ENCODE measurements at places on chromosomes 5 and 9. TPM values are rescaled to one million over a fixed set of nuclear protein-coding genes. Genes with fewer than 3 reads are reported as not detected.

The CDHR2 gene
- 1.7 TPM for total RNA-seq

The INSL6 gene
- not detected for total RNA-seq

The ORM1 gene
- not detected for total RNA-seq

The TRIM36 gene
- total RNA-seq = 0.16 TPM

The SPATA31A3 gene
- not detected for total RNA-seq

The PCDHA4 gene
- total RNA-seq = not detected

The TMEFF1 gene
- 0.27 TPM for total RNA-seq

The PRLR gene
- not detected for total RNA-seq

The NKD2 gene
- total RNA-seq = 33.6 TPM

The TMC1 gene
- not detected for total RNA-seq

The VDAC1 gene
- total RNA-seq = 237 TPM

The HACD4 gene
- 16.5 TPM for total RNA-seq

The FLT4 gene
- 0.95 TPM for total RNA-seq

The IL31RA gene
- 0.14 TPM for total RNA-seq

The CCDC171 gene
- 0.98 TPM for total RNA-seq

The SOX30 gene
- 0.16 TPM for total RNA-seq

The ANKDD1B gene
- 0.23 TPM for total RNA-seq

The DDX31 gene
- 18.6 TPM for total RNA-seq

The DPYSL3 gene
- total RNA-seq = 0.09 TPM

The LMBRD2 gene
- total RNA-seq = 14.8 TPM

The ASPN gene
- total RNA-seq = not detected

The CA9 gene
- 0.30 TPM for total RNA-seq

The RASEF gene
- total RNA-seq = not detected

The SLC34A1 gene
- 0.11 TPM for total RNA-seq

The BHMT2 gene
- total RNA-seq = not detected

The PRR16 gene
- not detected for total RNA-seq

The OSMR gene
- not detected for total RNA-seq

The HABP4 gene
- total RNA-seq = 5.8 TPM

The TLX3 gene
- not detected for total RNA-seq

The DYNC2I2 gene
- total RNA-seq = 57.6 TPM

The KDM3B gene
- total RNA-seq = 60.6 TPM

The OR1Q1 gene
- not detected for total RNA-seq

The PCDHA12 gene
- not detected for total RNA-seq

The IFNA13 gene
- not detected for total RNA-seq

The IRX1 gene
- total RNA-seq = not detected

The LHFPL2 gene
- total RNA-seq = not detected

The KIF27 gene
- 2.7 TPM for total RNA-seq

The TSLP gene
- total RNA-seq = not detected

The SLC1A1 gene
- total RNA-seq = 0.07 TPM

The MAMDC4 gene
- 15.4 TPM for total RNA-seq

The GRM6 gene
- not detected for total RNA-seq

The SPINK5 gene
- total RNA-seq = not detected

The C6 gene
- total RNA-seq = not detected

The PROB1 gene
- total RNA-seq = 6.0 TPM

The LCN1 gene
- total RNA-seq = not detected

The PDLIM4 gene
- 0.45 TPM for total RNA-seq

The CCNJL gene
- not detected for total RNA-seq

Data from T-helper 2 cell treated with Interferon-gamma antibody and Interleukin-4, amounts not matched to agents 100 ng/mL and 5 ng/mL, for 36 hours (primary cell).